ENCODE measurements at places on chromosomes 12 and 14. TPM values are rescaled to one million over a fixed set of nuclear protein-coding genes. Genes with fewer than 3 reads are reported as not detected.

The VEZT gene
- 84.6 TPM for total RNA-seq

The TEX52 gene
- total RNA-seq, result not detected

The MYF6 gene
- total RNA-seq, result not detected

GRCh38 chr12:101498252-101498651 is 23.1 kb downstream of the SPIC start:
- DNase-seq, result no peak

GRCh38 chr14:55277972-55278740 is 6.9 kb downstream of the FBXO34 start:
- peak; percentile 20 for DNase-seq

DNA sequence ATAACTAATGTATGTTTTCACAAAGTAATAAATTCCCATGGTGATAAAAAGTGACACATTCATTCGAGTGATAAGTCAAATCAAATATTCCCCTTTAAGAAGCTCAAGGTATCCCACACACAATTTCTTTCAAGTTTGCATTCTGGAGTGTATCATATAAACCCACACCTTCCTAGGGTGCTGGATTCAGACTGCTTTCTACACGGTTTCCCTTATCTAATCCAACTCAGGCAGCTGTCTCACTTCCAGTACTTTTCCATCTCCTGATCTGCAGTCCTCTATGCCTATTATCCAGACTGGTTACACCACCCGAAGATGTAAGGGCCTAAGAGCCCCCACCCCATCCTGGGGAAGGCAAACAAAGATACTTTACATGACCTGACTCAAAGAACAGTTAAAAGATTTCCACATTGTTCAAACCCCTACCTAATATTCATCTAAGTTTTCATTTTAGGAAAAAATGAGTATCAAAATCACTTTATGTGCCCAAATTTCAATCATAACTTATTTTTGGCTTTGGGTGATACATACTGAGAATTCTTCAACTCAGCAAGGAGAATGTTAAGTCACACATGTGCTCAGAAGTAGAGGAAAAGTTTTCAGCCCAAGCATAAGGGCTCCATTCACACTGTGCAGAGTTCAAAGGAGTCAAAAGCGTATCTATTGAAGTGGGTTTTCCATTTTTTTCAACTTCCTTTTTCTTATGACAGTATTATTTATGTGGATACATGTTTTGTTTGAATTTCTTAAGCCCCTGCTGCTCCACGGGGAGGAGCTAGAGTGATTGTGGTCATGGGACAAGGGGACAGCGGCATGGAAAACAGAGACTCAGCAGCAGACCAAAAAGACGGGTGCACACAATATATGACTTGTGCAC is 41.8 kb downstream of the CORO1C start:
- peak; percentile 86 for DNase-seq

- peak; percentile 48 for DNase-seq
Measured at GRCh38 chr12:53530920-53531319, 23.6 kb upstream of the NPFF start.

DNA sequence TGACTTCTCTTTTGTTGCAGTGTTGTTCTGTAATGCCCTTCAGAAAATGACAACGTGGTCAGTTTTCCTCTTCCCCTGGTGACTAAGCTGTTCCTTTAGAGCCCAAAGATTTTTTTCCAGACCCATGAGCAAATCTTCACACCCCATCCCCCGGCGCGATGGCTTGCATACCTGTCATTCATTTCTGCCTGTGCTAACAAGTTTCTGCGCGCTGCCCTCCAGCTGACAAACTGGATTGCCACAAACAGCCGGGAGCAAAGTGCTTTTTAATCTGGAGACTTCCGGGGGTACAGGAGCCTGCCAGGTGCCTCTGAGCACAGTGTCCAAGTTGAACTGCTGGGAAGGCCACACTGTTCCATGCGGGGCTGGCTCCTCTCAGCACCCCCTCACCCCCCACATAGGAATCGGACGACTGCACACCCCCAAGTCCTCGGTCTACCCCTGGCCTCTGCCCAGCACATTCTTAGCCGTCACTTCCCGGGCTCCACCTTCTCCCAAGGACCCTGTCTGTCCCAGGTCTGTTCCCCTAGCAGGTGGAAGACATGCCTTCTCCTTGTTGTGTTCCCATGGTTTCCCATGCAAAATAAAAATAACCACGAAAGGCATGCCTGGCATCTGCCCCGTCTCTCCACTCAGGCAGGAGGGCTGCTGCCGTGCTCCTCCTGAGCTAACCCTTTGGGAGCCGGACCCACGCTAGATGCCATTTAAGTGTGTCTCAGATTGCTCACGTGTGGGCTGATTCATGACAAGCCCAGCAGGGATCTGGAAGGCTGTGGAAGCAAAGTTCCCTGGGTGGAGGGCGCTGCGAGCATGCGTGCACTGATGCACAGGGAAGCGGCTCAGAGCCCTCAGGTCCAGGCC is 14.1 kb downstream of the RILPL1 start:
- peak; percentile 19 for DNase-seq

DNA sequence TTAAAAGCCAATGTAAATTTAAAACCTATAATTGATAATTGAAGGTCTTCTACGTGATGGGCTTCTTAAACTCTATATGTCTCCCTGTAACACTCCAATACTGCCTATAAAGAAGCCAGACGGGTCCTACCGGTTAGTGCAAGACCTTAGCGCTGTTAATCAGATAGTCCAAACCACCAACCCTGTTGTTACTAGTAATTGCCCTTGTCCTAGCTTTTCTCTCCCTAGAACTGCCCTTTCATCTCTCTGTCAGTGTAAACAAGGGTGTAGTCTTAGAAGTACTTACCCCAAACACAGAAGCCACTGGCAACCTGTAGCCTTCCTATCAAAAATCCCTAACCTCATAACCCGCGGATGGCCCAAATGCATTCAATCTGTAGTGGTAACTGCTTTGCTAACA is 243.0 kb upstream of the DIO3 start:
- no peak for DNase-seq

DNA sequence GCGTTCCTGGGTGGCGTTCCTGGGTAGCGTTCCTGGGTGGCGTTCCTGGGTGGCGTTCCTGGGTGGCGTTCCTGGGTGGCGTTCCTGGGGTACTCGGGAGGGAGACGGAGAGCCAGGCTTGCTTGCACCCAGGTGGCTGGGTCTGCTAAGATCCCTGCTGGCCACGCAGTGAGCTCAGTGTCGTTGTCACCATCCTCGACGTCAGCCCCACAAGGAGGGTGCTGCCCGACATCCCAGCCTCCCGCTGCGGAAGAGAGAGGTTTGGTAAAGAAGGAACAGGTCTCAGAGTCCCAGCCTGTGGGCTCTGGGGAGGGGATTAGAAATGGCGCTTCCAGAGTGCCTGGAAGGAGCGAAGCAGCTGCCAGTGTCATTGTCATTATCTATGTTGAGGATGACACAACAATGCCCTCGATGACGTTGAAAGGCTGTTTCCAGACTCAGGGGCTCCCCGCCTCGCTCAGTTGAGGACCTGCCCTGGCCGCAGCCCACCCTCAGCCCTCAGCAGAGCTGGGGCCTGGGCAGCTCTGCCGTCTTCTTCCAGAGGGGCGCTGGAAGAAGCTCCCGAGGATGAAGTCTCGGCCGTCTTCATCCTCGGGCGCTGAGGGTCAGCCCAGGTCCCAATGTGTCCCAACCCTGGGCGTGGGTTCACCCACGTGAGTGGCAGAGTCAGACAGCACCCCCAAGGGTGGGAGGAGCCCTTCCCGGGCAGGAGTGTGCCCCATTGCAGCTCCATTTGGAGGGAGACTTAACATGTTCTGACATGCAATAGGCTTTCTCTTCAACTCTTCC is 328.8 kb downstream of the ADGRD1 start:
- no peak for DNase-seq

- DNase-seq, result no peak
Measured at GRCh38 chr12:120367233-120367923, 1.6 kb downstream of the MSI1 start.

- peak; percentile 55 for DNase-seq
Measured at GRCh38 chr12:92224685-92225331, 79.2 kb upstream of the BTG1 start.

All from fibroblast of villous mesenchyme (primary cell).